Cerebellar cortex (tissue), 1 donor: ENCODE measurements at places on chromosomes 4 and X.

- no peak for DNase-seq
These were observed 215.9 kb downstream of the CBR4 start for GRCh38 chr4:168794092-168794707.

- no peak for DNase-seq
These were observed 533.6 kb downstream of the TRAM1L1 start for GRCh38 chr4:116551806-116552205.

DNA sequence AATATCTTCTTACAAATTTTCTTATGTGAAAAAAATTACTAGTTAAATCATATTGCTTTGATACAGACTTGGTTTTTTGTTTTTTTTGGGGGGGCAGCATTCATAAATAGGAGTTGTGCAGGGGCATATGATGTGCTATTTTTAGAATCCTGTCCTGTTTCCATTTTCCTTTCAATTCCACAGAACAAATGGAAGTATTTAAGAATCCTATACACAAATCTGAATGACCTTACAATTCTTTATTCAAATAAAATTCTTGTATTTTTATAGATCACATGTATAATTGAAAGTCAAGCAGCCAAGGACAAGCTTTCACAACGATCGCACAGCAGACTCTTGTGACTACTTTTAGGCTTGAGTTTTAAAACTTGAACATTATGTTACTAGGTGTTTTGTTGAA lies 523.9 kb downstream of the ANKRD50 start:
- no peak for DNase-seq

DNA sequence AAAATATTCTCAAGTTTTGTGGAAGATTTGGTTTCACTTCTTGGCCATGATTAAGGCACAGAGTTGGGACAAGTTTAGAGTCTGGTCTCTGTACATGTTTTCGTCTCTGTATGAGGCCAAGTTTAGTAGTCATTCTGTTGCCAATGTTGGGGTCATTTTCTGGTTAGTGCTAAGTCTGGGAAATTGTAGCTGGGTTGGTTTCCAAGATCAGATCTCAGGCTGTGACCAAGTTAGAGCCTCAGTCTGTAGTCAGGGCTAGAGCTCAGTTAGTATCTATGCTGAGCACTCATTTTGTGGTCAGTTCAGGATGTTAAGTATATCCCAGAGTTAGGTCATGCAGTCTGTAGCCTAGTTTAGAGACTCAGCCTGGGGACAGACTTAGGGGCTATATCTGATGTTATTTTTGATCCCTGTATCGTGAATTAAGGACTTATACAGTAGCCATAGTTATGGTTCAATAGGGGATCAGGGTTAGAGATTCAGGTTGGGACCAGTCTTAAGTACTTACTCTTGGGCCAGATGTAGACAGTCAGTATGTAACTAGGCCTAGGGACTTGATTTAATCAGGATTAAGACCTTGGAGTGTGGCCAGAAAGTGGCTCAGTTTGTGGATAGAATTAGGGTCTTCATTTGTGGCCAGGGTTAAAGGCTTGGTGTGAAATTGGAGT lies 6.6 kb upstream of the ENOX2 start:
- DNase-seq: no peak

- DNase-seq: peak; percentile 39
These were observed 27.8 kb downstream of the CD99L2 start for GRCh38 chrX:150870487-150871340.

DNA sequence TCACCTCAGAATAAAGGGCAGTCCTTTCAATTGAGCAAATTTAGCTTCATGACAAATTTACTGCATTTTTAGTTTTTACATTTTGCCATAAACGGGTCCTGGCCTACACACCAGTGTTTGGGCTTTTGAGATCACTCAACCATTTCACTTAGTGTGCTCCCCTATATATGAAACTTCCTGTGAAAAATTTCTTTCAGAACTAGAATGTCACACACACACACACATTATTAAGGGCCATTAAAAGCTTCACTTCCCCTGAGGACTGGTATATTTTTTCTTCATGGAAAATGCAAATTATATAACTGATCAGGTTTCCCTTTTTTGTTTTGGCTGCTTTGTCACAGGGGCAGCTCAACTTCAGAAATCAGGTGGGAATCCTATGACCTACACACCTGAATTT lies 206.5 kb downstream of the ENOX2 start:
- no peak for DNase-seq

DNA sequence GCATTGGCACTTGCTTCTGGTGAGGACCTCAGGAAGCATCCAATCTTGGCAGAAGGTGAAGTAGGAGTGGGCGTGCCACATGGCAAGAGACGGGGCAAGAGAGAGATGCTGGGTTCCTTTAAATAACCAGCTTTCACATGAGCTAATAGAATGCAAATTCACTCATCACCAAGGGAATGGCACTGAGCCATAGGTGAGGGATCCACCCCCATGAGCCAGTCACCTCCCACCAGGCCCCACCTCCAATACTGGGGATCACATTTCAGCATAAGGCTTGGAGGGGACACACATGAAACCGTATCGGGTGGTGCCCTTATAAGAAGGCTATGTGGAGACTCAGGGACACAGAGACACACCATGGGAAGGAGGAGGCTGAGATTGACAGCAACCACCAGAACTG lies 140.0 kb upstream of the MSX1 start:
- DNase-seq: no peak

DNA sequence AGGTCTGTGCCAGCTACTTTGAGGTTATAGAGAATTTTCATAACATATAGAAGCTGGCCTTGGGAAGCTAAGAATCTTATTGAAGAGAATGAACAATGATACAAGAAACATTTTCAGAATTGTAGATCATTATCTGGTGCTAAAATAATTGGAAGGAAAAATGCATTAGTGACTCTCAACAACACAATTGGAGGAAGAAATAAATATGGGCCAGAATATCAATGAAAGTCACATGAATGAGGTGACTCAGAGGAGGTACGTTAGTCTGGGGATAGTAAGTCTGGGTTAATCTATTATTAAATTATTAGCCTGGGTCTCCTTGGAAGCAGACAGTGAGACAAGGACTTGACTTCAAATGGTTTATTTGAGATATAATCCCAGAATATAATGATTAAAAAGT lies 529.3 kb upstream of the SLIT2 start:
- DNase-seq: no peak

DNA sequence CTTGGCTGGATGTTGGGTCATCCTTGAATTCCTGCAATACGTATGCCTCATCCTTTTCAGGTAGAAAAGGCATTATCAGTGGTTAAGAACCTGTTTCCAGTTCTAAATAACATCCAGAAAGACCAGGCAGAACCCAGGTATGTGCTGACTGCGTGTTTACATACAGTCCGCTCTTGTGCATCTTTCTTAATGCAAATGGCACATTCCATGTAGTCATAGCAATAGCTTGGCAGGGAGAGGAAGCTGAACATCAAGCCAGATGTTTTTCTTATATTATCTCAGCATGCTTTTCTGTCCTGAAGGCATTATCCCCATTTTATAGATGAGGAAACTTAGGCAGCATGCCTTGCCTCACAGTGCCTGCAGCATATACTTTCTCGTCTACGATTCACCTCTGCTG lies 2.1 kb downstream of the DCLK2 start:
- DNase-seq: no peak
